ENCODE measurements at places on chromosomes 2 and 18.

- DNase-seq, result no peak
These were observed 446 bp upstream of the RHBDD1 start for GRCh38 chr2:226835420-226835795.

DNA sequence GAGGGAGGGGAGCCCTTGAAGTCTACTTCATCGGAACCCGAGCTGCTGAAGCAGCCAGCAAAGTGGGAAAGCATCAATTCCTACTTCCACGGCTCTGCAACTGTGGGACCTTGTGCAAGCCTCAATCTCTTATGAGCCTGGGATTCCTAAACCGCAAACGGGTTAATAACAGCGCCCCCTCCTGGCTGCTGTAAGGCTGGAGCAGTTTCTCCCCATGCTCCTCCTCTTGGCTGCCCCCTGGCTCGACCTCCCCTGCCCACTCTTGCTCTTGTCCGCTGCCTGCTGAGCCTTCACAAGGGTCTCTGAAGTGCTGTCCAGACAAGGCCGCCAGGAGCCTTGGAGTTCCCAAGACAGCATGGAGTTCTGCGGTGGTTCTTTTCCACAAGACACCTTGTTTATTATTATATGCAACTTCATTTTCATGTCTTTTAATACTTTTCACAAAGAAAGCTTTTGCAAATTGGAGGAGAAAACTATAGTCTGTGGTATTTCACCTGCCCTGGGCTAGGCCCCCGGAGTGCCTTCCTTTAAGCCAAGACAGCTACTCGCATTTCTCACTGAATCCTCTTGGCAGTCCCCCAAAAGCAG lies 157.2 kb downstream of the DDX1 start:
- no peak for DNase-seq

GRCh38 chr18:62284637-62285036 lies 40.5 kb upstream of the TNFRSF11A start:
- no peak for DNase-seq

DNA sequence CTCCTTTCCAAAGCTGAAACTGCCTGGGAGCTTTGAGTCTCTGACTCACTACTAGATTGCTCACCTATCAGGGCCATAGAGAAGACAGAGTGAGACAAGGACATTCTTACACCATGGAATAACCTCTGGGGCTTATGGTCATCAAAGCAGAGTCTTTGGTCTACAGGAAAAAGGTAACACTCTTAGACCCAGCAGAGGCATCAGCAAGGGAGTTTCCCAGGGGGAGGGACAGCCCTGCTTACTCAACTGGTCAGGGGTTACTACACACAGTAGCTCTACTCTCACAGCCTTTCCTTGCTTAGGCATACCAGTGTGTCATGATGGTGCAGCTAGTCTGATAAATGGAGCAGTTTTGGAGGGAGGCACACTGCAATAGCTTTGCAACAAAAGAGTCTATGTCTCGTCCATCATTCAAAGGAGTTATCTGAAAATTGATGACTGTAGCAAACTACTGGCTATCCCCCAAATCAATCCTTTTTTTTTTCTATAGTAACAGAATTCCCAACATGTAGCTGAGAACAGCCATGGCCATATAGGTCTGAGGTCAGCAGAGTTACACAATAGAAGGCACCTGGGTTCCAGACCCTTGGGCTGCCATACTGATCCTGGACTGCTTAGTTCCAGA lies 22.4 kb upstream of the CD28 start:
- peak; percentile 28 for DNase-seq

GRCh38 chr18:33583901-33584300 lies 5.9 kb downstream of the ASXL3 start:
- DNase-seq, result no peak

DNA sequence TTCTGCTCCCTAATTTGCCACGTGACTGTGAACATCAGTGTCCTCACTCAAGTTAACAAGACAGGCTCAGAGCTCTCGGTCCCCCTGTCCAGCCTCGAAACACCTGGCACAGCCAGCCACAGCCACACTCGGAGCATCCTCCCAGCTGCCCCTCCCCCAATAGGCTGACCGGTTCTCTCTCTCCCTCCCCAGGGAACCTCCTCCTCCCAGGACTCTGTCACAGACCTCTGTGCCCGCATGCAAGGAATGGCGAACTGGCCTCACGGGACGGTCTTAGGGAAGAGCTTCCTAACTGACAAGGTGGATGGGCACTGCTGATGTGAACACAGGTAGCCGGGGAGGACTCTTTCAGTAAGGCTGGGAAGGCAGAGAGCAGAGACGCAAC lies 18.8 kb downstream of the CYP26B1 start:
- DNase-seq, result no peak

All from amniotic stem cell (primary cell).